COR-L47 (cell line): ENCODE measurements at places on chromosomes 3 and 15.
A peak's percentile ranks its signal among the peaks of the same experiment; 100 is the strongest.

DNA sequence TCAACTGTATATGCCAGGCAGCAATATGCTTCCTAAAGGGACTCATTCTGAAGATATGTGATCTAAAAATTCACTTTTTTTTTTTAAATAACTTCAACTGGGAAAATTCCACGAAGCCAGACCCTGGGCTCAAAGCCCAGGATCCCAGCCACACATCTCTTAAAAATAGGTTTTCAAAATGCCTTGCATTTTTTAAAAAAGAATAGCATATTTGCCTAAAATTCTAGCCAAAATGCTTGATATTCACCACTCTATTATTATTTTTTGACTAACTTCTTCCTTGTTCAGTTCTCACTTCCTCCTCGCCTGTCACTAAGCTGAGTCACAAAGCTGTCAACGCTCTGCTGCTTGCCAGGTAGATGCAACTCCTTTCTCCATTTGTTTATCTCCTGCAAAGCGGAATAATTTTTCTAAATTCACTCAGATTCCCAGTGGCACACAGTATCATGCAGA lies 28.0 kb upstream of the VGLL4 start:
- DNase-seq: no peak

DNA sequence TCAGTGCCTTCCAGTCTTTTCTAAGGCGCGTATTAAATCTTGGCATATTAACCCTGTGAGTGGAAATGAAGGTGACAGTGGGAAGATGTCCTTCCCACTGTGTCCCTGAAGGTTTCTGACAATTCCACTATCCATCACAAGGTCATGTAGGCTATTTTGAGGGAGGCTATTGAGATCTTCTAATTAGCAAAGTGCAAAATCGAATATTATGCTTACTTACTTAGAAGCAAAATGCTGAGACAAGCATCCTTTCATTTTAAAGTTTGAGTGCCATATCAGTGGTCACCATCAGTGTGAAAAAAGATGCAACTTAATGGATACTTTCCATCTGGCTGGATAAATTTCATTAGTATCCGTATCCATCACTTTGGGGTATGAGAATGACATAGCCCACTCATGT lies 77.6 kb downstream of the COL6A5 start:
- no peak for DNase-seq

DNA sequence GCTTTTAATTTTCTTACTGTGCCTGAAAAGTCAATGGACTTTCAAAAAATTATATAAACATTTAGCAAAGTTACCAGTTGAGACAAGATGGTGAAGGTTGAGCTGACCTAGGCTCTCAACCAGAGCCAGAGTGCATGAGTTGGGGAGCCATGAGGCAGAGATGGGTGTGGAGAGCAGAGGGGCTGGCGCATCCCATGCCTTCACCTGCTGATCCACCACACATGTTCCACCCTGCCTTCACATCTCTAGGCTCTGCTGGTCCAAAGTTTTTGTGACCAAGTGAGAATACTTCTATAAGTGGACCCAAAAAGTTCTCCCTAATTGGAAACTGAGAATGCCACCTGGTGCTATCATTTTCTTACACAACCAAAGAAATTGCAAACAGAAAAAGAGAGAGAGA lies 47.3 kb downstream of the CCR3 start:
- DNase-seq: no peak

DNA sequence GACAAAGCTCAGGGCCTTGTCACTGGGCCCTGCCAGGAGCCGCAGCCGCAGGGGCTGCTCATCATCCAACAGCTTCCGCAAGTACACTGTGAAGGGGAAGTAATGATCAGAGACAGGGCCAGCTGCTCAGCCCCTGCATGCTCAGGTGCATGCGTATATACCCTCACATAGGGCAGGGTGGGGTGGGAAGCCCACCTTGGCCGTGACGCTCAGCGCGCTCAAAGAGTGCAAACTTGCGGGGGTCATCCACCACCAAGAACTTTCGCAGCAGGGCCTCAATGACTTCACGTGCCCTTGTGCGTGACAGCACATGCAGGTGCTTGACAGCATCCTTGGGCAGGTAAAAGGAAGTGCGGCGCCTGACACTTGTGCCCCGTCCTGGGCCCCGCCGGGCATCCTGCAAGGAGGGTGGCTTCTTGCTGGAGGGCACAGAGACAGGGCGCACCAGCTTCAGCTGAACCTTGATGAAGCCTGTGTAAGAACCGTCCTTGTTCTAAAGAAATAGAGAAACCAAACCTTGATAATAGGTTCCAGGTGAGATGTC lies 3.4 kb upstream of the TUSC2 start:
- DNase-seq: no peak

- no peak for DNase-seq
These were observed 194.5 kb downstream of the LRTM1 start for GRCh38 chr3:54733106-54734006.

DNA sequence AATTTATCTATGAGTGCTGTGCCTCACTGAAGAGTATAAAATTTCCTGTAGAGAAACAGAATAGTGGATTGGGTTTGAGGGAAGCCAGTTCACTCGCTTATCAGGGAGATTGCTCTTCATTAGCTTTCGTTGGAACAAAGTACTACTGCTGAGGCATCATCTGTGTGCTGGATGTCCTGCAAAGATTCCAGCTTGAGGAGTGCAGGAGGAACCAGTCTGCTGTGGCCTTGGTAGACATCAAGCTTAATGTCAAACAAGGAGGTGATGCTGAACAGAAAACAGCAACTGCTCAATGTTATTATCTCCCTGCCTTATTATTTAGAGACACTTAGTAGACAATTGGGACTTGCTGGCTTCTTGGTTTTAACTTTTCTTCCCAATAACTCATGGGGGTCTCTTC lies 297.5 kb upstream of the DPH6 start:
- no peak for DNase-seq

DNA sequence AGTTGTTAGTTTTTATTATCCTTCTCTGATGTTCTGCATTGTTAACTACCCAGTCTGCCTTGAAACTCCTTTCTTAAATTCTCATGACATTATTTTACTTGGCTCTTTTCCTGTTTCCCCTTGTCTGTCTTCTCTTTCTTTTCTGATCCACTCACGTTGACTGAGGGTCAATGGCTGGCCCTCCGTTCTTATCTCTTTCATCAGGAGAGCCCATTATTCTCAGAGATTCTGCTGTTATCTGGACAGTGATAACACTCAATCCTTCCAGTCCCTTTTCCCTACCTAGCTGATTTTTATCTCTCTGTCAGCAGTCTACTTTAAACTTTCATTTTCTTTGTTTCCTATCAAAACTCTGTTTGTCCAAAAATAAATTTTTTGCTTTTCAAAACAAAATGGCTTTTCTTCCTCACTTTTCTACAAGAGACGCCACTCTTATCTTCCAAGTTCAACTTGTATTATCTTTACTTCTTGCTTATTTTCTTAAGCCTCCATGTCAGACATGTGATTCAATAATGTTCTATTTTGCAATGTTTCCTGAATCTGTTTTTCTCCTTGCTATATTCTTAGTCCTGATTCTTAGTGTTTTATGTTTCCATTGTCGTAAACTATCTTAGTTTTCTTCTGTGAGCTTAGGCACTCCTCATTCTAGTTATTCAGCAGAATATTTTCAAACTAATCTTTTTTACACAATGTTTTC lies 120.2 kb downstream of the NEDD4 start:
- DNase-seq: no peak

DNA sequence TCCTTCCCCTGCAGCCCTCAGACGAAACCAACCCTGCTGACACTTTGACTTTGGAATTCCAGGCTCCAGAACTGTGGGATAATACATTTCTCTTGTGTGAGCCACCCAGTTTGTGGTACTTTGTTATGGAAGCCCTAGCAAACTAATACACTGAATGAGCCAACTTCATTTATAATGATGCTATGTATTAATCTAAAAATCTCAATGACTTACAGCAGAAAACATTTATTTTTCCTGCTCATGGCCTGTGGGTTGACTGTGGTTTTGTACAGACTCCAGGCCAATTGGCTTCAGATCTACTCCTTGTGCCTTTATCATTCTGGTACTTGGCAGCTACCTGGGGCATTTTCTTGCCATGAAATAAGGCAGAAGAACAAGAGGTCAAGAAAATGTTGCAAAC lies 152.4 kb downstream of the EBLN2 start:
- no peak for DNase-seq

GRCh38 chr3:101675709-101676215 lies 1.2 kb downstream of the ZBTB11 start:
- no peak for DNase-seq

DNA sequence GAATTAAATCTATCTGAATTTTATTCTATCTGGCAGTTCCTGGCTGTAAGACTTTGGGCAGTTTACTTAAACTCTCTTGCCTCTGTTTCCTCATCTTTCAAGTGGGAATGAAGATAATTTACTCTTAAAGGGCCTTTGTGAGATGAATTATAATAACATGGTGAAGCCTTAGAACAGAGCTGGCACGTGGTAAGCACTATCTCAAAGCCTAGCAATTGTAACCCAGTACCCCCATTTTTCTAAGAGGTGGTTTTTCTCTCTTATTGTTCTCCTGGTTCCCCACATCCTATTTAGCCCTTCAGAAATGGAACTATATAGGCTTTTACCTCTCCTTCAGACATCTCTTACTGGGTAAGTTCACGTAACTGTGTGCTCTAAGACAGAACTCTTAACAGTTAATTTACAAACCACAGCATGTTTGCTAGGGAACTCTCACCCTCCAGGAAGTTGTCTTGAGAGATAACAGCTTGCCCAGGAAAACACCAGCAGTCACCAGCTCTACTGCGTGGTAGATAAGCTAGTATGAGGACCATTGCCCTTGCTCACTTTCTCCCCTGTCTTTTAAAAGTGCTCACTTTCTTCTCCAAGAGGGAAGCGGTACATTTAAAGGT lies 12.3 kb upstream of the CRBN start:
- no peak for DNase-seq

DNA sequence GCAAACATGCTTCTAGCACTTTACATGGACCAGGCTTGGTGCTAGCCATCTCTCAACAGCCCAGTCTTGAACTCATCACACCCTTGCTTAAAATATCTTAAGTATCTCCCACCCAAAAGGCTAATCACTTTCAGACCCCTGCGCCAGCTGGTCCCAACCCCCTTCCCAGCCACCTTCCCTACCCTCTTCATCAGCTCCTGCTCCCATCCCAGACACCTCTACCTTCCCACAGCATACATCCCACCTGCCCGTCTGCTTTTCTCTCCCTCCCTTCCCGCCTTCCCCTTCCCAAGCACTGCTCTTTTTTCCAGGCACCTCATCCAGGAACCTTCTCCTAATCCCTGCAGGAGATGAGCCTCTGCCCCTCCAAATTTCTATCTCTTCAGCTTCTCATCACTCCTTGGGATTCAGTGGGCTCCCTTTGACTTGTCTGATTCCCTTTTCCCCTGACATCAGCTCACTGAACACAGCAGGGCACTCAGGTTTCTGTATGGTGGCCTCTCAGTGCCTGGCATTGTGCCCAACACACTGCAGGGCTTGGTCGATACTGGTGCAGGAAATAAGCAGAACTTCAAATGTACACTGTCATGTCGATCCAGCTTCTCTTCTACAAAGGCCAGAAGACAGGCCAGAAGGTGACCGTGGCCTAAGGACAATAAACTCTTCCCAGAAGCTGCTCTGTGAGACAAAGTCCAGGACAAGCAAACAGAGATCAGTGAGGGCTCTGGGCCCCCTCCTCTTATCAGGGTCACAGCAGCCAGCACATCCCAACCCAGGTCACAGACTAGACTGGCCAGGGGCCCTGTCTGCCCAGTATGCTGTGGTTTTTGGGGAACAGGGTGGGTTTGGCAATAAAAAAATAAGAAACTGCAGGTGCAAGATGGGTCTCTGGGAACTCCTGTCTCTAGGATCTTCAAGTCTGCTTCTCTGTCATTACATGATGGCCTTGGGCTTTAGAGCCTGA lies 2.2 kb upstream of the ITIH1 start:
- peak; percentile 6 for DNase-seq

DNA sequence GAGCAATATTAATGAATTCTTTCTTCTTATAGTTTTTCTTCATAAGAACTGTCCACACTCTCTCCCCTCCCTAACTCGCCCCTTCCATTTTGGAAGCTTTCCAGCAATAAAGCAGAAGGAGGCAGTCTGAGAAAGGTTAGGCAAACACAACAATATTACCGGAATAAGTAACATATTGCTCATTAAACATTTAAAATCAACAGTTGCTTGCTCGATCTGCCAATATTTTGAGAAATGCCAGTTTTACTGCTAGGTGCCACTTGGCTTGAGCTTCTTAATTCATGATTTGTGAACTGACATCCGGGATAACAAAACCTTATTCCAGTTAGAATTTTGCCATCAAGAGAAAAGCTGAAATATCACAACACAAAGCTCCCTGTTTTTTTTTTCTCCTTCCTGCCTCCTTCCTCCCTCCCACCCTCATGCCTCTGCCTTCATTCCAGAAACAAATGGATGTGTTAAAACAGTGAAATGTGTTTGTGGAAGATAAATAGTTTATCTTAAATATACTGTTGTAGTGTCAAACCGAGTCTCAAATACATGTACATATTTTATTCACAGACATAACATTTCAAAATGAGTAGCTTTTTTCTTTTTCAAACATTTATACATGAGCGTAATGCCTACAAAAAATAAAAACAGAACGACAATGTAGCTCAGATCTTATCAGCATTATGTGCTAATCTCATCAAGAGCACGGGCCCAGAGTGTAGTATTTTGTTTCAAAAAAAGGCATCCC lies 253.7 kb downstream of the GAP43 start:
- peak; percentile 7 for DNase-seq

DNA sequence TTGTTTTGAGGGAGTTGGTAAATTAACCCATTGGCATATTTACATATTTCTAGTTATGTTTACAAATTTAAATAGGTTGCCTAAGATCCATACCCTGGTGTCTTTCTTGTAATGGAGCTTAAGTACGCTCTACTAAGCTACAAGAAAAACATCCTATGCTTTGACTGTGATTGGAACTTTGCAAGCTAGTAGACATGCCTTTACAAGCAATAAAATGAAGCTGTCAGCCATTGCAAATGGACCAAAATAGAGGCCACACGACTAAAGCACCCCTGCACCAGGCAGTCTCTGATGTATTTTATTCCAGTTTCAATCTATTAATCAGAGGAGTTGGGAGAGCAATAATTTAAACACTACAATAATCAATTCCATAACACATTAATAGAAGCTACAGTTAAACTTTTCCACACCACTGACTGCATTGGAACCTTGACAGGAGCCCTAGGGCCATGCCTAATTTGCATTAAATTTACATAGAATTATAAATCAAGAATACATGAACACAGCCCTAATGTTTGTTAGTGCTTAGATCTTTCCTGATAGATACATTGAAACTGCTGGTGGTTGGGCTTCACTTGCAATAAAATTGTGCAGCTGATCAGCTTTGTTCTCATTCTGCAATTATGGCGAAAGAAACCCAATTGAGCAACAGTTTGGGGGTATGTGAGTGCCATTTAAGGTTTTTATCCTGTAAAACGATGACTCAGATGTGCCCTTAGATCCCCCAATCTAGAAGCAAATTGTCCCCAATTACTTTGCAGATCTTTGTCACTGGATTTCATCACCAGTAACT lies 360.1 kb downstream of the LSAMP start:
- no peak for DNase-seq
